H1 (cell line): ENCODE measurements at places on chromosomes 7 and 10. TPM values are rescaled to one million over a fixed set of nuclear protein-coding genes. Genes with fewer than 3 reads are reported as not detected.

DNA sequence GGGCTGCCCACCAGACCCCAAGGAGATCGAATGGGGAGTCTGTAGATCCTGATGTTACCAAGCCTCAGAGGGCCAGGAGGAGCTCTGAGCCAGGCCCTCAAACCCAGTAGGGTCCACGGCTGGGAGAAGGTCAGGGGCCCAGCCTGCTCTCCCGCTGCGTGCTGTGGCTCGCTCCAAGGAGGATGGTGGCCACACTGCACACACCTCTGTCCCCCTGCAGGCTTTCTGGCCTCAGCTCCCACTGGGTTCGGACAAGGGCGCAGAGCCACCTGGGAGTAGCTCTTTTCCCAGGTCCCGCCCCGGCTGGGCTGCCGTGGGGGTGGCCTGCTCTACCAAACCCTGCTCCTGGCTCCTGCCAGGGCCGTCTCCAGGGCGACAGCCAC lies 175.8 kb downstream of the ZNF248 start:
- DNase-seq: no peak
- no peak overlapping the region for H3K27ac ChIP-seq
- H3K4me1 ChIP-seq: no peaks in the 10 kb centered on the region

GRCh38 chr10:103333934-103334520 lies 16.9 kb downstream of the PCGF6 start:
- no peak for DNase-seq
- H3K4me1 ChIP-seq: no peaks in the 10 kb centered on the region
- H3K27me3 ChIP-seq: no peaks in the 10 kb centered on the region
- H3K36me3 ChIP-seq: peaks cover 22% of the 10 kb centered on the region
- H3K4me3 ChIP-seq: no peak overlapping the region

GRCh38 chr7:70681469-70682350 lies 450.2 kb upstream of the GALNT17 start:
- no peak overlapping the region for H3K27ac ChIP-seq
- H3K36me3 ChIP-seq: no peaks in the 10 kb centered on the region
- peak overlapping the region; percentile 41; the same call in 1 of the 2 replicates for H3K4me3 ChIP-seq

- H3K4me3 ChIP-seq: no peak overlapping the region
- no peaks in the 10 kb centered on the region for H3K27me3 ChIP-seq
- no peak for DNase-seq
- H3K36me3 ChIP-seq: no peaks in the 10 kb centered on the region
Measured at GRCh38 chr10:129793996-129794395, 170.1 kb downstream of the EBF3 start.

GRCh38 chr7:46725838-46726237 lies 804.8 kb upstream of the IGFBP3 start:
- H3K27ac ChIP-seq: no peak overlapping the region
- H3K36me3 ChIP-seq: no peaks in the 10 kb centered on the region
- DNase-seq: no peak
- no peaks in the 10 kb centered on the region for H3K27me3 ChIP-seq

DNA sequence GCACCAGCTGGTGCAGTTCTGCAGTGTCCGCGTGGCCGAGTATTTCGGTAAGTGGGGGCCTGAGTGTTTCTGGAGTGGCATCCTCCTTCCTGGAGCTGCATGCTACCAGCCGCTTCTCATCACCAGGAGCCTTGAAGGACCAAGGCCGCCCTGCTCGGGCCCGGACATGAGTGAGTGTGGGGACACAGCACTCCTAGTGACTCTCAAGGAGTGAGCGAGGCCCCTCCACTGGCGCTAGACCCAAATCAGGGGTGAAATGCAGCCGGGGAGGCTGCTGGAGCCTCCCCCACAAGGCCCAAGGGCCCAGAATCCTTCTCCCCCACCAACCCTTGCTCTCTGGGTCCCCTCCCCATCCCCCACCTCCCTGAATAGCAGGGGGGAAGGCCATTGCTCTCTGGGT lies 48.0 kb downstream of the CAMK2B start:
- no peak overlapping the region for H3K27ac ChIP-seq
- no peaks in the 10 kb centered on the region for H3K36me3 ChIP-seq
- H3K4me3 ChIP-seq: no peak overlapping the region
- peaks cover 9% of the 10 kb centered on the region; the same call in 1 of the 2 replicates for H3K27me3 ChIP-seq
- DNase-seq: no peak

GRCh38 chr10:101260764-101261481 lies 31.7 kb upstream of the LBX1 start:
- no peaks in the 10 kb centered on the region for H3K27me3 ChIP-seq
- no peaks in the 10 kb centered on the region for H3K36me3 ChIP-seq
- peak; percentile 73 for DNase-seq
- no peak overlapping the region for H3K27ac ChIP-seq
- peaks cover 21% of the 10 kb centered on the region for H3K4me1 ChIP-seq

GRCh38 chr7:40536421-40536820 lies 401.6 kb downstream of the SUGCT start:
- H3K4me3 ChIP-seq: no peak overlapping the region
- no peak for DNase-seq
- no peaks in the 10 kb centered on the region for H3K4me1 ChIP-seq
- no peaks in the 10 kb centered on the region for H3K36me3 ChIP-seq
- H3K27ac ChIP-seq: no peak overlapping the region
- H3K27me3 ChIP-seq: no peaks in the 10 kb centered on the region

DNA sequence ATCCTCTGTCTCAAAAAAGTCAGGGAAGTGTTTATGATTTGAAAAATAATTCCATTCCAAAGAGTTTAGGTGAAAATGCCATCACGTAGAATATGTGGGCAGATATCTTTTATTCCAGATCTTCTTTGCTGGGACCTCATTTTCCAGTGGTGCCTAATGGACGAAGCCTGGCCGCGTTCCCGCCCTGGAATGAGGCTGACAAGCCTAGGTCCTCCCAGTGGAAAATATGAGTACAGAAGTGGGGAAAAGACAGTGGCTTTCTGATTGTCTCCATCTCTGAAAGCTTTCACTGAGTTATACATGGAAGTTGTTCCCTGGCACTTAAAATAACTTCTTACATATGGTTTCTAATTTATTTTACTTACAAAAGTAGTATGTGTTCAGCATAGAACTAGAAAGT lies 139.4 kb downstream of the TACC2 start:
- no peak overlapping the region for H3K4me3 ChIP-seq
- H3K27me3 ChIP-seq: no peaks in the 10 kb centered on the region
- no peaks in the 10 kb centered on the region for H3K36me3 ChIP-seq
- peaks cover 14% of the 10 kb centered on the region for H3K4me1 ChIP-seq
- no peak overlapping the region for H3K27ac ChIP-seq

DNA sequence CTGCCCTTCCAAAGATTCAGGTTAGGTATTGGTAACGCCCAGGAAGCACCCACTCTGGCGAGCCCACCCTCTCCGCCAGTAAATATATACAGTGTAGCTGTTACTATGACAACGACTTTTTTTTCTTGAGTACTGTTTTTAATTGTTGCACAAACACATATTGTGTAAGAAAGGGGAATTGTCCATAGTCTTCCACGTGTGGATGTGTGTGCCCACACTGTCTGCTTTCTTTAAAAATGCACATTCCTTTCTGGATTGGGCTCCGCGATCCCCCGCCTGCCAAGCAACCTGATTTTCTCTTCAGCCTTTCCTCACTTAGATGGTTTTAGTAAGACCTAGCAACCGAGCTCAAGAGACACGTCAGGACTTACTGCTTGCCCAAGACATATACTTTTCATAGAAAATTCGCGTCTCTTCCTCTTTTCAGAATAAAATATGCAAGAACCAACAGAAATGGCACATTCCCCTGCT lies 247.8 kb downstream of the EBF3 start:
- H3K4me3 ChIP-seq: no peak overlapping the region
- no peak for DNase-seq
- H3K27ac ChIP-seq: no peak overlapping the region
- H3K27me3 ChIP-seq: no peaks in the 10 kb centered on the region

DNA sequence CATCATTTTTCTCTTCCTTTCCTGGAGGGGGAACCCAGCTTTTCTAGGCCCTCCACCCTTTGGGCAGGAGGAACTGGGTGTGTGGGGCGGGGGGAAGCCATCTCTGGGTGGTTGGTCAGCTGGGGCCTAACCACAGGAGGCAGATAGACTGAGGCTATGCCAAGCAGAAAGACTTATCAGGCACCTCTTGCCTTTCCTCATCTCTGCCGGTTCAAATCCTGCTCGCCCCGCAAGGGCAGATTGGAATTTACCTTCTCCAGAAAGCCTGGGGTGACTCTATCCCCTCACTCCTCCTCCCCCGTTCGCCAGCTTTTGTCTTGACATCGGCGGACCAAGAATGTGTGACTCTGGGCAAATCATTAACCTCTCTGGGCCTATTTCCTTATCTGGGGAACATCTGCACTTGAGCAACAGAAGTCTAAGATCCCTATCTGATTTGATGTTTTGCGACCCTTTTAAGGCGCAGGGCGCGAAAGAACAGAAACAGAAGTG lies 584 bp upstream of the GARS1 start:
- H3K27me3 ChIP-seq: no peaks in the 10 kb centered on the region
- H3K36me3 ChIP-seq: peaks cover under 1% of the 10 kb centered on the region; the same call in 1 of the 2 replicates
- peak overlapping the region; percentile 94 for H3K4me3 ChIP-seq
- no peaks in the 10 kb centered on the region for H3K4me1 ChIP-seq

DNA sequence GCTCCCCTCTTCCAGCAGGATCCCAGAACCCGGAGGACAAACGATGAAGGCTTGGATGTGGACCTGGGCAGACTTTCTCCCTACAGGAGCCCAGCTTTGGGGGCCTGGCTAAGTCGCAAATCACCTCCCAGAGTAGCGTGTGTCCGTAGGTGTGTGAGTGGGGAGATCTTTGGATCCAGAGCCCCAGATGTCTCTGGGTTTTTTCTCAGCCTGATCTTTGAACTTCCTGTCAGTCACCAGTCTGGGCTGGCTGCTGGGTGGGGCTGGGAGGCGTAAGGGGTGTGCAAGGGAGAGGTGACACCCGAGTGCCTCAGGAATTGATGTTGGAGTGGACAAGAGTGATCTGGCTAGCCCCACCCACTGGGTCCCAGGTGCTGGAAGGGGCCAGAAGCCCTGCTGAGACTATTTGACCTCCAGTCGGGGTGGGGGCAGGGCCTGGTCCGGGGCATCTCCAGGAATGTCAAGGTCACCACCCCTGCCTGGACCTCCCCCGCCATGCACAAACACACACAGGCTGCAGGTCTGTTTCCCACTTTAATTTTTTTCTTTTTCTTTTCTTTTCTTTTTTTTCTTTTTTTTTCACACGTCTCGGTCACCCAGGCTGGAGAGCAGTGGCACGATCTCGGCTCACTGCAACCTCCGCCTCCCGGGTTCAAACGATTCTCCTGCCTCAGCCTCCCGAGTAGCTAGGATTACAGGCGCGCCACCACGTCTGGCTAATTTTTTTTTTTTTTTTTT lies at the start of gene MOGAT3:
Gene MOGAT3, minus strand, starts transcription at position 175 of the 738 bp plus-strand sequence. CDS start 182 bp downstream, outside the sequence.
- no peak within 1 kb of the TSS for H3K27ac ChIP-seq
- peaks cover 5% of the 10 kb centered on the region for H3K4me1 ChIP-seq
- no peaks in the 10 kb centered on the region for H3K36me3 ChIP-seq

GRCh38 chr10:124072106-124072505 lies 21.3 kb downstream of the CHST15 start:
- DNase-seq: no peak
- no peaks in the 10 kb centered on the region for H3K36me3 ChIP-seq
- H3K4me1 ChIP-seq: peaks cover 4% of the 10 kb centered on the region
- H3K27ac ChIP-seq: no peak overlapping the region
- no peaks in the 10 kb centered on the region; the same call in 1 of the 2 replicates for H3K27me3 ChIP-seq

- DNase-seq: no peak
- no peaks in the 10 kb centered on the region for H3K27me3 ChIP-seq
- H3K4me3 ChIP-seq: no peak overlapping the region
Measured at GRCh38 chr7:130324306-130324943, 20.2 kb upstream of the CPA5 start.

DNA sequence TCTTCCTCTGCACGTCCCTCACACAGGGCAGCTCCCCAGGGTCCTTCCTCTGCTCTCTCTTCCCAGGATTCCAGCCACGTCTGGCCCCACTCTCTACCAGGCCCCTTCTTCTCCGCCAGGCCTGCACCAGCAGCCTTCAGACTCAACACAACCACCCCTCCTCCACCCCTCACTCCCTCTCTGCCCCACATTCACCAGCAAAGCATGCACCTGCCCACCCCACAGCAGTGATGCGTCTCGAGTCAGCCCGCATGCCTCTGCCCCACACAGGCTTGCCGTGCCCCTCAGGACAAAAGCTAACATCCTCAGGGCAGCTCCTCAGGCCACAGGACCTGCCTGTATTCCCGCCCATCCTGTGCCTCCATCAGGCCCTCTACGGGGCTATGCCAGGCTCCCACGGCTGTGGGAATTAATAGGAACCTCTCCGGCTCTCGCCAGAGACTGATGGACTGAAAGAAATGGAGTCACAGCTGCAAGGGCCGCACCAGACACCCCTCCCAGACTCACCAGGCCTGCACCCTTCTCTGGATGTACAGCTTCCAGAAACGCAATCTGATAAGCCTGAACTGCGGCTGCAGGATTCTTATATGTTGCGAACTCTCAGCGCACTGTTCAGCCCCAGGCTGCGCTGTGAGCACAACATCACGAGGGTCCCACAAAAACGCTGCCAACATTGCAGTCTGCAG lies 100.1 kb downstream of the CYTH3 start:
- no peaks in the 10 kb centered on the region for H3K27me3 ChIP-seq
- peaks cover 19% of the 10 kb centered on the region for H3K4me1 ChIP-seq
- peaks cover 6% of the 10 kb centered on the region; the same call in 1 of the 2 replicates for H3K36me3 ChIP-seq

DNA sequence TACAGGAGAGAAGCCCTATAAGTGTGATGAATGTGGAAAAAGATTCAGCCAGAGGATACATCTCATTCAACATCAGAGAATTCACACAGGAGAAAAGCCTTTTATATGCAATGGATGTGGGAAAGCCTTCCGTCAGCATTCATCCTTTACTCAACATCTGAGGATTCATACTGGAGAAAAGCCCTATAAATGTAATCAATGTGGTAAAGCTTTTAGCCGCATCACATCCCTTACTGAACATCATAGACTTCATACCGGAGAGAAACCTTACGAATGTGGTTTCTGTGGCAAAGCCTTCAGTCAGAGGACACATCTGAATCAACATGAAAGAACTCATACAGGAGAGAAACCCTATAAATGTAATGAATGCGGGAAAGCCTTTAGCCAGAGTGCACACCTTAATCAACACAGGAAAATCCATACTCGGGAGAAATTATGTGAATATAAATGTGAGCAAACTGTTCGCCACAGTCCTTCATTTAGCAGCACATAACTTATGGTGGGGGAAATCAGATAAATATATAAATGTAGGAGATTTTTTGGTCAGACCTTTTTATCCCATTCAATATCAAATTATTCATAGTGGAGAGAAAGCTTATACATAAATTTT lies 12.1 kb upstream of the MRPS17 start:
- no peak for DNase-seq
- H3K4me1 ChIP-seq: no peaks in the 10 kb centered on the region
- H3K27ac ChIP-seq: no peak overlapping the region
- H3K27me3 ChIP-seq: no peaks in the 10 kb centered on the region

- H3K4me3 ChIP-seq: no peak overlapping the region
- H3K4me1 ChIP-seq: no peaks in the 10 kb centered on the region
- H3K27me3 ChIP-seq: no peaks in the 10 kb centered on the region
Measured at GRCh38 chr7:119999738-120000475, 273.1 kb upstream of the KCND2 start.

Gene TMEM139
- 3.2 and 4.4 TPM in 2 replicates for total RNA-seq

Gene SUN3
- not detected in 2 replicates for total RNA-seq

Gene PMPCB
- total RNA-seq: 81.2 and 83.5 TPM in 2 replicates

Gene MARVELD1
- total RNA-seq: 33.1 and 37.3 TPM in 2 replicates

Gene AKR1C1
- 1.4 and 2.3 TPM in 2 replicates for total RNA-seq

Gene EVX1
- total RNA-seq: not detected in 2 replicates

Gene HOXA10
- total RNA-seq: not detected in 2 replicates

Gene MYH16
- total RNA-seq: not detected in 2 replicates

Gene CFAP46
- total RNA-seq: 3.1 and 4.8 TPM in 2 replicates

Gene NUTM2B
- 0.17 and 0.44 TPM in 2 replicates for total RNA-seq
